ENCODE measurements at places on chromosomes 1 and 21.

GRCh38 chr1:36137776-36138175 lies 11.5 kb downstream of the TRAPPC3 start:
- no peak for DNase-seq

GRCh38 chr1:67677408-67677807 lies 7.6 kb upstream of the GADD45A start:
- DNase-seq, result no peak

DNA sequence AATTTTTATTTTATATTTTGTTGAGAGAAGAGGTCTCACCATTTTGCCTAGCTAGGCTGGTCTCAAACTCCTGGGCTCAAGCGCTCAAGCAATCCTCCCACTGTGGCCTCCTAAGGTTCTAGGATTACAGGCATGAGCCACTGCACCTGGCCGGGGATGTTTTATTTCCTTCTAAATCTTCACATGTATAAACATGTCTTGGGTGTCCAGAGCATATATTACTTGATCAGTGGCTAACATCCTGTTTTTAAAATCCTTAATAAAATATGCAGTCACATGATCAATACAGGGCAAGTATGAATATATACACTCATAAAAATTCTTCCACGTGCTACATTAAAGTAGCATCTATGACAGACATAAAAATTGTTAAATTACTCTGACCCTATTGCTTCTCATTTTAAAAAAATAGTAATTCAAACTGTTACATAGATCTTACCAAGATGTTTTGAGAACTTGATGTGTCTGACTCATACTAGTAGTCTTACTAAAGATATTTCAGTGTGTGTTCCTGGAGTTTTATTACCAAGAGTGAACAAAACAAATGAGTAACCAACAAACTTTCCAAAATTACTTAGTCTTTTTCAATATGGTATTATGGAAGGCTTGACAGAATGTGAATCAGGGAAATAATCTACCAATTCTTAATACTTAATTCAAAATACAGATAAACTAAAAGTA lies 222.5 kb downstream of the SLC45A1 start:
- no peak for DNase-seq

DNA sequence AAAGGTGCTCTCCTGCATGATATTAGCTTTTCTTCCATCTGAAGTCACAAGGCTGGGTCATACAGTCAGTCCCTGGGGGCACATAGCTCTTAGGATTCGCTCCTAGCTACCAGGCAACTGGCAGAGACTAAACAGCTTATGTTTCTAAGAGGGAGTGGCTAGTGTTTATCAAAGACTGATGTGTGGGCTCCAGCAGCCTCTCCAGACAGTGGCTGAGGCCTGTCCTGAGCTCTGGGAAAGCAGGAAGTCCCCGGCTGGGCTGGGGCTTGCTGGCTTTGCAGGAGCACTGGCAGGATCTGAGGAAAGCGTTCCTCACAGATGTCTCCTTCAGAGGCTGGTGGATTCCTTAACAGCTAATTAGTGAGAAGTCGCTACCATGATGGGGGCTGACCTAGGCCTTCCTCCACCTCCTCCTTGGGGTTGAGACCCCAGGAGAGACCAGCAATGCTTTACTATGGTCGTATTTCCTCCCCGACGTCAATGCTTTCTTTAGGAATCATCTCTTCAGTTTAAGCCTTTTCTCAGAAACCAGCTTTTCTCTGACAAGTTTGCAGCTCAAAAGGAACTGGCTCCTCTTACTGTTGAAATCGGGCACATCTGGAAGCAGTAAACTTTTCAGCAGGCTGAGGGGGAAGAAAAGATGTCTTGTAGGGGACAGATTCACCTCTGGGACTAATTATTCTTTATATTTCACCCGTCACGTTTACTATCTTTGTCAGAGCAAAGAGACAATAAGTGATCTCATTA lies 33.5 kb upstream of the HHAT start:
- no peak for DNase-seq

GRCh38 chr1:44016041-44016889 lies 15.0 kb downstream of the SLC6A9 start:
- DNase-seq, result no peak
